ENCODE measurements at places on chromosomes 12 and 14.

- no peak for DNase-seq
These were observed 18.1 kb downstream of the GPATCH2L start for GRCh38 chr14:76169776-76170175.

DNA sequence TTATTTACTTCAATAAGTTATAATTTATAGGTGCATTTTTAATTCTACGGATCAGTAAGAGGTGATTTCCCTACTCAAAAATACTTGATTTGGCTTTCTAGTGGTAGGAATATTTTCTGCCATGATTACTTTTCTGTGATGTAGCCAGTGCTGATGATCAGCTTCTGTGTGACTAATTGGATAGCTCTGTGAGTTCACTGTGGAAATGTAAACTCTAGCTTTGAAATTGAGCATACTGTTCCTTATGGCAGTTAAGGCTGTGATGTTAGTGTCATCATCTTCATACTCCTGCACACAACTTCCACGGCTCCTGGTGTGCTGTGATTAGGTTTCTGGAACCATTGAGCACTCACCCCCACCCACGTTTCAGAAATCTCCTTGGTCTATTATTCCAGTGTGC is 48.2 kb downstream of the PLEKHA5 start:
- DNase-seq, result no peak

- DNase-seq, result no peak
These were observed 156.8 kb downstream of the KCNA5 start for GRCh38 chr12:5200278-5201087.

DNA sequence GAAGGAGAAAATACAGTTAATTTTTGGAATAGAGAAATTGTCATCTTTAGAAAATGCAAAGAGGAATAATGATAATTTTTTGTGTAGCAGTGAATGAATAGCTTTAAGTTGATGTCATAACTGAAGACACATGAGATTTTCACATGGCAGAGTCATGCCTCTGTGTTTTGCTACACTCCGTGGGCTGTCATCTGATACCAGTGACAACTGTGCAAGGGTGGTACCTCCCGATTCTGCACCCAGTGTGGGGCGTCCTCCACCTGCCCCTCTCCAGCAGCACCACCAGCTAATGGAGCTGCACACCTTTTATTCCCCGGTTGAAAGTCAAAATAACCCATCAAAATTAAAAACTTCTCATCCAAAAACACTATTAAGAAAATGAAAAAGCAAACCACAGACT is 47.2 kb downstream of the ANKRD9 start:
- no peak for DNase-seq

- DNase-seq, result no peak
These were observed 29.5 kb upstream of the EVL start for GRCh38 chr14:100035700-100036099.

- no peak for DNase-seq
These were observed 156.5 kb upstream of the PLEKHG7 start for GRCh38 chr12:92546259-92546634.

- no peak for DNase-seq
These were observed 320.7 kb downstream of the SOX5 start for GRCh38 chr12:23628806-23629205.

GRCh38 chr14:100874411-100875091 is 29.0 kb downstream of the RTL1 start:
- DNase-seq, result no peak

DNA sequence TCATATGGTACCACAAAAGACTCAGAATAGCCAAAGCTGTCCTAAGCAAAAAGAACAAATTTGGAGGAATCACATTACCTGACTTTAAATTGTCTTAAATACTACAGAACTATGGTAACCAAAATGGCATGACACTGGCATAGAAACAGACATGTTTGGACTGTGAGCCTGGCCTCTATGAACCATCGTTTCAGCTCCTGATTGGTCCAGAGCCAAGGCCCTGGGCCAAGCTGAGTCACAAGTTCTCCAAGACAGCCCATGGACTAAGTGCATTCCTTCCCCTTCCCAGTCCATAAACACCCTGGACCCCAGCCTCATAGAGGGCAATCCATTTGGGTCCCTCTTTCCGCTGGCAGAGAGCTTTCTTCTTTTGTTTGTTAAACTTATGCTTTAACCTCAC is 12.1 kb upstream of the PRR4 start:
- DNase-seq, result no peak

DNA sequence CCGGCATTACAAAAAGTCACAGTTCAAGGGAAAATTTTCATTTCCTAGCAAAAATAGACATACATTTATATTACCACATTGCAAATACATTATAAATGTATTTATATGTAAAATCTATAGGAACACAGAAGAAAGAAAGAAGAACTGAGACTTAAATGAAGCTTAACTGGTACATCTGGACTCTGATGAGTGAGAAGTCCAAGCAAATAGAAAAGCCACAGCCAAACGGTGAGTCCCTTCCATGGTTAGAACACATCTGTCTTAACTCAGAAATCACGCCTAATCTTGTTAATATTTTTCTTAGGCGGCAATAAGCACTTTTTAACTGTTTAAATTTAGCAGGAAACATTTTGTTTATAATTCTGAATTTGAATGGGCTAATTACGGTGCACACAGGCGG is 9.4 kb upstream of the KLRB1 start:
- DNase-seq, result no peak

DNA sequence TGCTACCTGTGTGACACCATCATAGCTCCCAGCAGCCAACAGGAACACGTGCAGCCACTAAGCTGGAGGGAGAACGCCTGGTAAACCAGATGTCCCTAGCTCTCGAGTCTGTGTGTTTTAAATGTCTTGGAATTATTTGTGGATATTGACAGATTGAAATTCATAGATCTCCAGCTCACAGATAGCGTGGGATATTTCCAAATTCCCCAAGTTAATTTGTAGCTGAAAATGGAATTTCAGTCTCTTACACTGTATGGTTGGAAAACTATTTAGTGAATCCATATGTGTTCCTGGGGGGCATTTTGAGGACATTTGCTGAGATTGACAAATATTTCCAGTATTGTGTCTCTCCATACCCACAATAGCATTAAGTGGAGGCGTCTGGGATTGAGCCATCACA is 618.6 kb upstream of the TMEM132C start:
- no peak for DNase-seq
